Activated CD4-positive, alpha-beta T cell treated with anti-CD3 and anti-CD28 coated beads for 36 hours (primary cell): ENCODE measurements at places on chromosomes 11 and 22.

GRCh38 chr22:39926753-39927152 lies 25.9 kb downstream of the GRAP2 start:
- no peak overlapping the region for H3K4me3 ChIP-seq
- no peak overlapping the region for H3K27ac ChIP-seq
- H3K36me3 ChIP-seq: peaks cover 3% of the 10 kb centered on the region
- no peaks in the 10 kb centered on the region for H3K27me3 ChIP-seq

- no peaks in the 10 kb centered on the region for H3K36me3 ChIP-seq
- H3K27me3 ChIP-seq: no peaks in the 10 kb centered on the region
- H3K27ac ChIP-seq: no peak overlapping the region
- no peak for DNase-seq
- H3K4me3 ChIP-seq: no peak overlapping the region
- no peaks in the 10 kb centered on the region for H3K4me1 ChIP-seq
Measured at GRCh38 chr11:118102721-118103261, 16.0 kb upstream of the SMIM35 start.

DNA sequence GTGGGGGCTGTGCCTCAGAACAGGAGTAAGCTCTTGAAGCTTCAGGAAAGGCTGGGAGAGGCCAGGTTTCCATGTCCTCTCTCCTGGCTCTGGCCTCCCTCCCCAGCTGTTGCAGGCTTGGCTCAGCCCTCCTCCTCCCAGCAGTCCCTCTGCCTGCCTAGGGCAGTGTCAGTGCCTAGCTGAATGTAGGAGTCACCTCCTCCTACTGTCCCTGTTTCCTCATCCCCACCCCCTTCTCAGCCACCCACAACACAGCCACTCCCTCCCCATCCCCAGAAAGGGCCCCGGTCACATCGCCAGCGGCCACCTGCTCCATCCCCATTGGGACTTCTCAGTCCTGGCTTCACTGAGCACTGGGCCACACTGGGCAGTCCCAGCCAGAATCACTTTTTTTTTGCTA lies 2.9 kb upstream of the FBLN1 start:
- no peak for DNase-seq
- no peak overlapping the region for H3K27ac ChIP-seq
- no peak overlapping the region for H3K4me3 ChIP-seq
- peaks cover 38% of the 10 kb centered on the region for H3K27me3 ChIP-seq
- peaks cover 3% of the 10 kb centered on the region for H3K4me1 ChIP-seq

- H3K4me3 ChIP-seq: no peak overlapping the region
- no peak overlapping the region for H3K27ac ChIP-seq
- peaks cover 6% of the 10 kb centered on the region for H3K27me3 ChIP-seq
Measured at GRCh38 chr22:26276529-26277160, 107.4 kb downstream of the SEZ6L start.

DNA sequence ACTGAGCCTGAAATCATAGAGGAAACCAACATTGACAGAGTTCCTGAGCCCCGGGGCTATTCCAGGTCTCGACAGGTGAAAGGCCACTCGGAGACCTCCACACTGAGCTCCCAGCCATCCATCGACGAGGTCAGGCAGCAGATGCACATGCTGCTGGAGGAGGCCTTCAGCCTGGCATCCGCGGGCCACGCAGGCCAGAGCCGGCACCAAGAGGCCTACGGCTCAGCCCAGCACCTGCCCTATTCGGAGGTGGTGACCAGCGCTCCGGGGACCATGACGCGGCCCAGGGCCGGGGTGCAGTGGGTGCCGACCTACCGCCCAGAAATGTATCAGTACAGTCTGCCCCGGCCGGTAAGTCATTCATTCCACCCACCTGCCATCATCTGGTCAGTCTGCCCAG lies 54.9 kb downstream of the C11orf91 start:
- no peaks in the 10 kb centered on the region for H3K36me3 ChIP-seq
- H3K4me1 ChIP-seq: peaks cover 6% of the 10 kb centered on the region
- H3K27me3 ChIP-seq: peaks cover 3% of the 10 kb centered on the region
- H3K4me3 ChIP-seq: no peak overlapping the region
- no peak for DNase-seq

GRCh38 chr11:63510360-63511047 lies 4.6 kb downstream of the LGALS12 start:
- no peak overlapping the region for H3K4me3 ChIP-seq
- H3K27ac ChIP-seq: no peak overlapping the region
- H3K4me1 ChIP-seq: peaks cover 2% of the 10 kb centered on the region
- no peak for DNase-seq

DNA sequence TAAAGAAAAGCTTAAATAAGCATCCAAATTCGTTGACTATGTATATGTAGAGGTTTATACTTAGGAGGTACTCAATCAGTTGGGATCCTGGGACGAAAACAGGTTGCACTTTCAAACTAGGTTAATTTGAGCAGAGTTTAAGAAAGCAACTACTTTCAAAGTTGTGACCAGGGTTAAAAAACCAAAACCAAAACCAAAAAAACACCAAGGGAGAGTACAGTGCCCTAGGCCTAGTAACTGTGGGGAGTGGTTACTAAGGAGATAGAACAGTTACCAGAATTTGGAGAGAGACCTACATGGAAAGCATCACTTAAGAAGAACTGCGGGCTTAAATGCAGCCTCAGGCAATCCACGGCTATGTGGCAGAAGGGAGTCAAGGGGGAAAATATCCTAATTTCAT lies 148.3 kb downstream of the JRKL start:
- no peak overlapping the region for H3K4me3 ChIP-seq
- H3K27ac ChIP-seq: no peak overlapping the region
- DNase-seq: no peak
- H3K4me1 ChIP-seq: no peaks in the 10 kb centered on the region

DNA sequence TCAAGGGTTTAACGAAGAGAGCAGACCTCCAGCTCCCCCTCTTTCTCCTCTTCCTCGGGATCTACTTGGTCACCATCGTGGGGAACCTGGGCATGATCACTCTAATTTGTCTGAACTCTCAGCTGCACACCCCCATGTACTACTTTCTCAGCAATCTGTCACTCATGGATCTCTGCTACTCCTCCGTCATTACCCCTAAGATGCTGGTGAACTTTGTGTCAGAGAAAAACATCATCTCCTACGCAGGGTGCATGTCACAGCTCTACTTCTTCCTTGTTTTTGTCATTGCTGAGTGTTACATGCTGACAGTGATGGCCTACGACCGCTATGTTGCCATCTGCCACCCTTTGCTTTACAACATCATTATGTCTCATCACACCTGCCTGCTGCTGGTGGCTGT lies 363 bp downstream of the OR8A1 start:
- no peak overlapping the region for H3K27ac ChIP-seq
- no peak for DNase-seq
- H3K4me3 ChIP-seq: no peak overlapping the region
- peaks cover 26% of the 10 kb centered on the region for H3K27me3 ChIP-seq
- no peaks in the 10 kb centered on the region for H3K36me3 ChIP-seq

DNA sequence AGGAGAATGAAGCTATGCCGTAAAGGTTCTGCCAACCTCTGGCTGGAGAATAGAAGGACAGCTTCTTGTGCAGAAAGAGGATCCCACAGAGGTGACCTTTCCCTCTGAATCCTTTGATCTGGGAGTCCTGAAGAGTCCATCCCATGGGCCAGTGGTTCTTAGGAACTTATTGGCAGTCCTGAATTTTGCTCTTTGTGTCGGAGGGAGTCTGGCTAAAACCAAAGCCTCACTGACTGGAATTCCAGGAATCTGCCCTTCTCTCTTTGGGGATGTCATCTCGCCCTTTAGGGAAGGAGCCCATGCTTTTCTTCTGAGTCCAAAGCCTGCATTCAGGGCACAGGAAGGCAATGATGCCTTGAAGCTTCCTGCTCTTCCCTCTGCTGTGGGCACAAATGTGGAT lies 45.5 kb downstream of the PKNOX2 start:
- H3K27me3 ChIP-seq: peaks cover 14% of the 10 kb centered on the region
- no peak overlapping the region for H3K4me3 ChIP-seq
- H3K36me3 ChIP-seq: no peaks in the 10 kb centered on the region
- DNase-seq: no peak
- H3K27ac ChIP-seq: no peak overlapping the region

GRCh38 chr22:23113067-23113846 lies 28.5 kb downstream of the RSPH14 start:
- H3K27ac ChIP-seq: no peak overlapping the region
- DNase-seq: no peak
- no peaks in the 10 kb centered on the region for H3K36me3 ChIP-seq
- H3K4me3 ChIP-seq: no peak overlapping the region
- no peaks in the 10 kb centered on the region for H3K27me3 ChIP-seq
